Activated T-helper 17 cell treated with anti-CD3 and anti-CD28 coated beads, Interleukin-2, amount 50 U/mL, for 72 hours (primary cell): ENCODE measurements at places on chromosomes 5 and 9. TPM values are rescaled to one million over a fixed set of nuclear protein-coding genes. Genes with fewer than 3 reads are reported as not detected.

GRCh38 chr5:36273809-36274526 is 27.7 kb downstream of the RANBP3L start:
- no peak for ATAC-seq

- ATAC-seq = no peak
Measured at GRCh38 chr5:53019320-53019719, 30.2 kb downstream of the ITGA2 start.

DNA sequence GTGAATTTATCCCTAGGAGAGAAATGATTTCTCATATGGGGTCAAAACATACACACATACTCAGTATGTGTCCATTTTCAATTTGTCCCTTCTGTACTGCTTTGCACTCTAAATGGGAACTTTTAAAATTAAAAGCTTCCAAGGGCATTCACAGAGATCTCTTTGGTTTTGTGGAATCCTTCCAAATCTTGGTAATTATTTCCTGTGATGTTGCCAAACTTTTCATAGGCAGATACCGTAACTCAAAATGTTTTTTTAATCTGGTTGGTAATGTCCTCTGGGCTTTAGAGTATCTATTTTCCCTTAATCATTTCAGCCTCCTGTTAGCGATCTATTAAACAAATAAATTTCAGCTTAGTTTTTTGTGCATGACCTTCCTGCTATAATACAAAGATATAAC is 282.4 kb downstream of the ARHGEF28 start:
- ATAC-seq = no peak

F12 gene
- 3.7 TPM for total RNA-seq
